ENCODE measurements at places on chromosomes 12 and 14.

DNA sequence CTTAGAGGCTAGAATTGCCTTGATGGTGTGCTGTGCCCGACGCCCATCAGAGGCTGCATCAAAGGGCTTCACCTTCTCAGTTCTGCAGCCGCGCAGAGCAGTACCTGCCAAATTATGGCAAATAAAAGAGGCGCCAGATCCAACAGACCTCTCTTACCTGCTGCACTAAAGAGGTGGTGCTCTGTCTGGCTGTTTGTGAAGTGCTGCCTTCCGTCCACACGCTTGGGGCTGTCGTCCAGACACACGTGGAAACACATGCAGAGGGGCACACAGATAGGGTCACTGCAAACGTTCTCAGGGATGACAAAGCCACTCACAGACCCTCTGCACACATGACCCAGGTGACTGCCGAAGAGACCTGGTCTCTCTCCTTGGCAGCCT, 617.5 kb downstream of the VRK1 start:
- DNase-seq, result no peak

- no peak for DNase-seq
These were observed 80.8 kb upstream of the RAP1B start for GRCh38 chr12:68529869-68530268.

DNA sequence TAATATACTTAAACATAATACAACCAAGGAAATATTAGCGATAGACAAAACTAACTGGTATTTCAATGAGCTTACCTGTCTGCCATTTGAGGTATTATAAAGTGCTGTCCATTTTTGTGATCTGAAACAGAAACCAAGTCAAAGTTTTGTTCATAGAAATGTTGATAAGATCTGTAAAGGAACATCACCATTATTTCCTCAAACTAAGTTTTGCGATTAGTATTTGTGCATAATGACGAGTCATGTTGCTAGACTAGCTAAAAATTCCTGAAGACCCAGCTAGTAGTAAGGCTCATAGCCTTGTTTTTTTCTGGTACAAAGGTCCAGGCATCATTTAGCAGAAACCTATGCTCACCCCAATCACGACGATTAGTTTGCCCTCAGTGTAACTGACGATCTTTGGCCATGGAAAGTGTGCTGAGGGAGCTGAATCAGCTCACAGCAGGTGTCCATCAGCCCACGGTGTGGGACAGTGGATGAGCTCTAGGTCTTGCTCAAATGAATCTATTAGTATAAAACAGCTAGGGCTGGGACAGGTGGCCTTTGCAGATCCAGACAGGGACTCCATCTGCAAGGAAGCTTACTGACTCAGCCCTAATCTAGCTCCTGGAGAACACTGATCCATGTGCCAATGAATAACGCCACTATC, 28.7 kb downstream of the GIT2 start:
- no peak for DNase-seq

DNA sequence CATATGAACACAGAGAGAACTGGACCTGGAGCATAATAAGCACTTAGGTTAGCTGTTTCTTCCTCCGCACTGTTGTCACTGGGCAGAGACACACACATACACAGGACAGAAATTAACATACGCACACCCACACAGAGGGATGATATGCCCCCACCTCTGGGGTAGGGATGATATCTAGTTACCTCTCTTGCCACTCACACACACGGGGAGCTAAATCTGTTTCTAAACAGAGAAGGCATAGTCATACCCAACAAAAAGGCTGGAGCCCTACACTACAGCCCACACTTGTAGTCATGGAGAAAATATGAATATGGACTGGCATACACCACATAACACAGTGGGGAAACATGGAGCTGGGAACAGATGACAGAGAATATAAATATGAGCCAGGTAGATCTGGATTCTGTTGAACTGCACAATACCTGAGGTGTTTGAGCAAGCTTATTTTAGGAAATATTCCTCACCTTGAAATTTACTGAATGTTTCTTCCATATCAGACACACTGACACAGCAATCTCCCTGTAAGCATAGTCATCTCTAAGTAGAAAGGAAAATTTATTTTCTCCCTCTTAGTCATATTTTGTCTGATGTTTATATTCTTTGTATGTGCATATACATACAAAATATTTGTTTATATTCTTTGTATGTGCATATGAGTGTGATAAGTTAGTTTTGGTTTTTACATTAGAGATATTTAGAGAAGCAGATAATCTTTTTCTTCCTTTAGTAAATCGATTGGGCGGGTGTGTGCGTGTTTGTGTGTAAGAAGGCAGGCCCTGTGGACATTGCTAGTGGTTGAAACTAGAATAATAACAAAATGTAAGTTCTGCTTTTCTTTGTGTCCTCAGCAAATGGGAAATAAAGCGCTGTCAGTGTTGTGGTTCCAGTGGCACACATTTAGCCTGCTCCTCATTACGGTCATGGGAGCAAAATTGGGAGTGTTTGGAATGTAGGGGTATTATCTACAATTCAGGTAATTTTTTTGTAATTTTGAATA, 20.9 kb upstream of the SCFD1 start:
- no peak for DNase-seq

DNA sequence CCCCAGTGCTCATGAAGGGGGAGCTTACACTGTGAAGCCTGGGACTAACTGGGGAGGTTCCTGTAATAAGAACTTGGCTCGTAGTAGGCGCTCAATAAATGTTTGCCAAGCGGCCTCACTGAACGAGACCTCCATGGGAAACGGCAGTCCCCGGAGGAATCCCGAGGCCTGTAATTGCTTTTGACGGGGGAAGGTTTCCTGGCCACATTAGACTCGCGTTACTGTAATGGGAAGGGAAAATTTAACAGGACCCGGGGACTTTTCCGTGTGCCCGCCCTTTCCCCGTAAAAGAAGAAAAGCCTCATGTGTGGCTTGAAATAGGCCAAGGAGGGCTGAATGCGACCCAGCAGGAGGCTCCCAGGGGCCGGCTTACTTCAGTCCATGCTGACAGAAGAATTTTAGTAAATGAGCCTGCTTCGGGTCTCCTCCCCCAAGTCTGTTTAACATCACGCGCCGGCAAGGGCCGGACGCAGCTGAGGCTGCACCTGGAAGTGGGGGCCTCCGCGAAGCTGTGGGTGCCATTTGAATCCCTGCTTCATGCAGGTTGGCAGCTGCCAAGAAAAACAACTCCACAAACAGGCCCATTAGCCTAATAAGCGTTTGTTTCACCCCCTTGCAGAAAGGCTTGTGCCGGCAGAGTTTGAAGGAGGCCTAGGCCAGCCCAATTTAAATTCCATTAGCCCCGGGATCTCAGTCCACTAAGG, 39.8 kb upstream of the PWP1 start:
- DNase-seq, result no peak

- DNase-seq, result no peak
These were observed 382.9 kb downstream of the SYT1 start for GRCh38 chr12:79247494-79247893.

- no peak for DNase-seq
These were observed 33.2 kb upstream of the KICS2 start for GRCh38 chr12:64255249-64255648.

DNA sequence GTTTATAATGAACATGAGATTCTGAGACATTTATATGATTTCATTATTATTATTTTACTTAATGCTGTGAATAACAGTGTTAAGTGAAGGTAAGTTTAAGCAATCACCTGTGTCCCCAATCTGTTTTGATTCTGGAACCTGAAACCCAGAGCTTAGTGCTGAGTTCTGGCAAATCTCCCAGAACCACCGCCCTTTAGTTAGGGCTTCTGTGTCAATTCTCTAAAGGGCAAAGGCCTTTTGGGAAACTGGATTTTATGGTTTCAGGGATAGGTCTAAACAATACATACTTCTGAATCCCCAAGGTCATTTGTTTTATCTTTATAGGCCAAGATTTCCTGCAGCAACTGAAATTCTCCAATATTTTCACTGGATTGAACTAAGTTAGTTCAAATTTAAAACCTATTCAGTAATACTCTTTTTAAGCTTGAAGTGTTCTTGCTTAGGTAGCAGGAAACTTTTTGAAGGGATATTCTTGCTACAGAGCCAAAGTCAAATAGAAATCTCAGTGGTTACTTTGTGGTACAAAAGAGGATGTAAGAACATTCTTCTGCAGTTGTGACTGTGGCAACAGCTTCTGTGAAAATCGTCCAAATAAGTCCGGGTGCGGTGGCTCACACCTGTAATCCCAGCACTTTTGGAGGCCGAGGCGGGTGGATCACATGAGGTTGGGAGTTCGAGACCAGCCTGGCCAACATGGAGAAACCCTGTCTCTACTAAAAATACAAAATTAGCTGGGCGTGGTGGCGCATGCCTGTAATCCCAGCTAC, 10.0 kb upstream of the PKP2 start:
- DNase-seq, result no peak

DNA sequence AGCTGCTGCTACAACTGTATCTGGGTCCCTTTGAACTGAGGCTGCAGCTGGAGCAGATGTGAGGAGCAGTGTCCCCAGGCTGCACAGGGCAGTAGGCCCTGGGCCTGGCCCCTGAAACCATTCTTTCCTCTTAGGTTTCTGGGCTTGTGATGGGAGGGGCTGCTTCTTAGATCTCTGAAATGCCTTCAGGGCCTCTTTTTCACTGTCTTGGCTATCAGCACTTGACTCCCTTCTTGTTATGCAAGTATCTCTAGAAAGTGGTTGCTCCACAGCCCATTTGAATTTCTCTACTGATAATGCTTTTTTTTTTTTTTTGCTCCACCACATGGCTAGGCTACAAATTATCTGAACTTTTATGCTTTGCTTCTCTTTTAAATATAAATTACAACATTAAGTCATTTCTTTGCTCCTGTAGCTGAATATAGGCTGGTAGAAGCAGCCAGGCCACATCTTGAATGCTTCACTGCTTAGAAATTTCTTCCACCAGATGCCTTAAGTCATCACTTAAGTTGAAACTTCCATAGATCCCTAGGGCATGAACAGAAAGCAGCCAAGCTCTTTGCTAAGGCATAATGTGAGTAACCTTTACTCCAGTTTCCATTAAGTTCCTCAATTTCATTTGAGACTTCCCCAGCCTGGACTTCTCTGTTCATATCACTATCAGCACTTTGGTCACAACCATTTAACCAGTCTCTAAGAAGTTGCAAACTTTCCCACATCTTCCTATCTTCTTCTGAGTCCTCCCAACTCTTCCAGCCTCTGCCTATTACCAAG, 41.1 kb downstream of the ACSM4 start:
- no peak for DNase-seq

- no peak for DNase-seq
These were observed 16.4 kb downstream of the FOXJ2 start for GRCh38 chr12:8048906-8049305.

DNA sequence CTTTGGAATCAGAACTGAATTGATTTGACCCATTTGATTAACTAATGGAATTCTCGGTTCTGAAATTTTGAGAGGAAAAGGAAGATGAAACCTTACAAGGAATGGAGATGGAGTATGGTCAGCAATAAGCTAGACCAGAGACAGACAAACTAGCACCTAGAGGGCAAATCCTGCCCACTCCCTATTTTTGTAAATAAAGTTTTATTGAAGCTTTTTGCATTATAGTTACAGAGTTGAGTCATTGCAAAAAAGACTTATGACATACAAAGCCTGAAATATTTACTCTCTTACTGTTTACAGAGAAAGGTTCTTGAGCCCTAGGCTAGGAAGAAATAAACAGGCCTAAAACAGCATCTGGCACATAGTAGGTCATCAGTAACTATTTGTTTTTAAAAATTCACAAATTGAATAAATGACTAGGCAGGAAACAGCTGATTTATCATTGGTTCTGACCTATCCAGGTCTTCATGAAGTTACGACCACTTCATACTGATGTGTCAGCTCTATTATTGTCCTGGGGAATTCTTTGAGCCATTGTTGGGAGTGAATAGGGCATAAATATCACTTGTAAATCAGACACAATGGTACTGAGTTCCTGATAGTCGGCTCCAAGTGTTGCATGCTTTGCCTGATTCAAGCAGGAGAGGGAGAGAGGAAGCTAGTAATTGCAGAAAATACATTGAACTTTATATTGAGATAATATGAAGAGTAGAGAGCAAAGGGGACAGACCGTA, 14.6 kb upstream of the STAB2 start:
- no peak for DNase-seq

GRCh38 chr14:90344331-90345238, 12.8 kb upstream of the NRDE2 start:
- no peak for DNase-seq

DNA sequence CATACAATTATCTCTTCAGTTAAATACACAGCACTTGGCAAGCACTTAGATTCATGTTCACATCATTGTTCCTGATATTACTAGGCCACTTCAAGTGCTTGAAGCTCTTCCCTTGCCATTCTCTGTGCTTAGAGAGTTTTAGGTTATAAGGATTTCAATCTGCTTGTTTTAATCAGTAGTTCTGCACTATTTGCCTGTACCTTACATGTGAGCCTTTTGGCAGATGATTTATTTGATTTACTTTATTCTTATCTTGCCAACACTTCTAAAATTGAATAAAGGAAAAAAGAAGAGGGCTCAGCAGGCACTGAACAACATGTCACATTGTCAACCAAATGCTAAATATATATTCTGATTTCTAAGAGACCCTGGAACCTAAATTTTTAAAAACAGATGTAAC, 363.8 kb upstream of the USP15 start:
- peak; percentile 28 for DNase-seq

- DNase-seq, result no peak
These were observed 41.3 kb upstream of the RNU6-8 start for GRCh38 chr14:32244404-32244803.

DNA sequence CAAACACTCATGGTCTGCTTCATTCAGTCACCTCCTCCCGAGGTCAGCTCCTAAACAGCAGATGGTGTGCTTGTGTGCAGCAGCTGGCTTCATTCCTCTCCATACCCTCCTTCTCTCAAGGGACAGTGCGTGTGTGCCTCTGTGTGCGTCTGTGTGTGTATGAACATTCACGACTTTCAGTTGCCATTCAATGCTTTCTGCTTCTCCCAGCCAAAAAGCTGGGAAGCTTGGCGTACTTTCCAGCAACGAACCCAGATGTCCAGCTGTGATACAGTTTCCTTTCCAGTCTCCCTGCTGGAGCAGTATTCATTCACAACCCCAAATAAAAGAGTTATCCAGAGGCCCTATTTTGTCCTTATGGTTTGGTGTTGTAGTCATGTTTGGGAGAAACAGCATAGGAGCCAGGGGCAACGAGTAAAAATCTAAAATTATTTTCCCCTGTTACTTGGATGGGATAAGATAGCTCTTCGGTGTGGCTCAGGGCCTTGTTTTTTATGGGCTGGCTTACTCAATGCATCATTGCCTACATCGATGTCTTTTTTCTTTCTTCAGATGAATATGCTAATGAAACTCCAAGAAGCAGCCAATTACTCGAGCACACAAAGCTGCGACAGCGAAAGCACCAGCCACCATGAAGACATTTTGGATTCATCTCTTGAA, 379.3 kb downstream of the NAV3 start:
- peak; percentile 97 for DNase-seq

GRCh38 chr12:108320507-108321293, 18.4 kb downstream of the CMKLR1 start:
- no peak for DNase-seq

GRCh38 chr12:27607591-27607990, 83.6 kb downstream of the PPFIBP1 start:
- no peak for DNase-seq
